Muscle of arm (tissue), 14 donors: ENCODE measurements at places on chromosomes 3 and 15.

- no peak for DNase-seq
Measured at GRCh38 chr15:63035977-63036376, 6.6 kb upstream of the TPM1 start.

GRCh38 chr3:163368168-163368567, 1710.1 kb downstream of the SI start:
- peak; percentile 7 for DNase-seq

- no peak for DNase-seq
Measured at GRCh38 chr3:44906997-44907396, 32.6 kb downstream of the TGM4 start.

DNA sequence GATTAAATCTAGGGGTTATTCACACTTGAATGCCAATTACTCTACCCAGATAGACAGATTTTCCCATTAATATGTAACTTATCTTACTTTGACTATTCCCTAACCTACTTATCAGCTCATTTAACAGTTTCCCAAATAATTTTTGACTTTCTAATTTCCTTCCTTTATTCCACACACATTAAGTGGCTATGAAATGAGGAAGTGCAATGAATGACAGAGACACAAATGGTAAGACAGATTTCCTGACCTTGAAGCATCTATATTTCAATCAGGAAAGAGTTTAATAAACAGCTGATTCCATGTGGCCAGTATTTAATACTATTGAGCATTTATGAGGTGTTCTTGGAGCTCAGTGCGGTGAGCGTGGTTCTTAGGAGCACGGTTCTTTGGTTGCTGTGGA, 78.8 kb downstream of the SLC7A14 start:
- DNase-seq, result no peak

DNA sequence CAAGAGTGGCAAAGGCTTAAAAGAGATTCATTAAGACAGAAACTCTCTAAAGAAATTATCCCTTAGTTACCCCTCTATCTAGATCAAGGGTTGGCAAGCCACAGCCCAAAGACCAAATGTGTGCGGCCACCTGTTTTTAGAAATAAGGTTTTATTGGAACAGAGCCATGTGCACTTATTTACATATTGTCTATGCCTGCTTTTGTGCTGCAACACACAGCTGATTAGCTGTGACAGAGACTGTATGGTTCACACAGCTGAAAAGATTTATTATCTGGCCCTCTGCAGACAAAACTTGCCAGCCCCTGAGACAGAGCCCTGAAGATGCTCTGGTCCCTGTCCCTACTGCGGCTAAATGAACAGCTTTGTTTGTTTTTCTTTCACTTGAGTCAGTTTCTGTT, 88.1 kb downstream of the ADAMTS9 start:
- DNase-seq, result no peak

DNA sequence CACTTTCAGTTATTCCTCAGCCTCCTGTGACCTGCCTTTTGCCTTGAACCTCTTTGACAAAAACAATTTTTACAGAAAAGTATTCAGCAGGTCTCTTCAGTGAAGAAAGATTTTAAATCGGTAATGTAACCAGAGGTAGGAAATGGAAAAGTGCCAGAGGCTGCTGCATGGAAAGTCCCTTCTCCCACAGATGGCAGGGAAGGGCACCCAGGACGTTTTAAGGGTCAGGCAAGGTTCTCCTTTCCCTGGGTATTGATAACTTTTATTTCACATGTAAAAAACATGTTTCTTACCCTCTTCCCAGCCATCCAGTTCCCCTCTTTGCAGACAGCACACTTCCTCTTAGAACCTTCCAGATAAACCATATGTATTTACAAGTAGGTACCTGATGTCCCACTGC, 185.6 kb downstream of the OR4M2 start:
- no peak for DNase-seq

DNA sequence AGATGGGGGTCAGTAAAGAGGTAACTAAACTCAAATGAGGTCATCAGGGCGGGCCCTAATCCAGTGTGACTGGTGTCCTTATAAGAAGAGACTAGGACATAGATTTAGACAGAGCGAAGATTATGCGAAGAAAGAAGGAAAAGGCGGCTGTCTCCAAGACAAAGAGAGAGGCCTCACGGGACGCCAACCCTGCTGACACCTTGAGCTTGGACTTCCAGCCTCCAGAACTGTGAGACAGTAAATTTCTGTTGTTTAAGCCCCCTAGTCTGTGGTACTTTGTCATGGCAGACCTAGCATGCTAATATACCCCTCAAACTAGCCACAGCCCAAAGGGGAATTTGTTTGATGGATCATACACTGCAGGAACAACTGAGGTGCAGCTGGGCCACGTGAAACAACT, 183.0 kb downstream of the ABHD5 start:
- no peak for DNase-seq

DNA sequence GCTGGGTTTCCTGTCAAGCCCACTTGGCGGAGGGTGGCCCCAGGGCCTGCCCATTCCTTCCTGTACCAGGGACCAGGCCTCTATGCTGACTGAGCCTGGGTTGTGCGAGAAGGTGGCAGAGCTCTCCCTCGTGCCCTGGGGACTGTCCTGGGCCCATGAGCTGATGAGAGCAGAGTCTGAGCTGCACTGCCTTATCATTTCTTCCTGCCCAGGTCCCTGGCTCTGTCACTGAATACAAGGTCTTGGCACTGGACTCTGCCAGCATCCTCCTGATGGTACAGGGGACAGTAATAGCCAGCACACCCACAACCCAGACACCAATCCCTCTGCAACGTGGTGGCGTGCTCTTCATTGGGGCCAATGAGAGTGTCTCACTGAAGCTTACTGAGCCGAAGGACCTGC, 7.5 kb downstream of the MPI start:
- DNase-seq, result no peak

DNA sequence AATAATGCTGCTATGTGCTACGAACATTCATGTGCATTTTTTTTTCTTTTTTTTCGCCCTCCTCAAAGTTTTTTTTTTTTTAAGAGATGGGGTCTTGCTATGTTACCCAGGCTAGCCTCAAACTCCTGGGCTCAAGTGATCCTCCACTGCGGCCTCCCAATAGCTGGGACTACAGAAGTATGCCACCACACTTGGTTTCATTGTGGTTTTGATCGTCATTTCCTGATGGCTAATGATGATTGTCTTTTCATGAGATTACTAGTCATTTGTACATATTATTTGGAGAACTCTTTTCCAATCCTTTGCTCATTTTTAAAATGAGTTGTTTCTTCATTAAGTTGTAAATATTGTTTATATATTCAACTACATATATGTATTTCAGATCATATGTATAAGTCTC, 48.8 kb downstream of the FBXO22 start:
- no peak for DNase-seq

- no peak for DNase-seq
Measured at GRCh38 chr3:141261472-141262307, 30.1 kb downstream of the PXYLP1 start.

DNA sequence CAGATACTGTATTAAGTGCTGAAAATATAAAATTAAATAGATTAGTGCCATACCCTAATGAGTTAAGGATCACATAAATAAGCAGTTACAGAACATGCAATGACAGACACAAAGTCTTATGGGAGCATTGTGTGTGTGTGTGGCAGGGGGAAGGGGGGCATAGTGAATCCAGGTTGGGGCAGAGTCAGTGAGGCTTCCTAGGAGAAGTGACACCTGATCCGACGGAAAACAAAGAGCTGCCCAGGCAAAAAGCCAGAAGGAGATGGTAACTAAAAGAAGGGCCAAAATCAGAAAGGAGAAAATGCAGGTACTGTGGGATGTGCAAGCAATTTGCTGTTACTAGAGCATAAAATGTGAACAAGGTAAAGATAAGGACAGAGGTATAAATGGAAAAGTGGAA, 80.1 kb upstream of the CHRM5 start:
- DNase-seq, result no peak

- no peak for DNase-seq
Measured at GRCh38 chr3:174218016-174218415, 641.1 kb upstream of the NAALADL2 start.

DNA sequence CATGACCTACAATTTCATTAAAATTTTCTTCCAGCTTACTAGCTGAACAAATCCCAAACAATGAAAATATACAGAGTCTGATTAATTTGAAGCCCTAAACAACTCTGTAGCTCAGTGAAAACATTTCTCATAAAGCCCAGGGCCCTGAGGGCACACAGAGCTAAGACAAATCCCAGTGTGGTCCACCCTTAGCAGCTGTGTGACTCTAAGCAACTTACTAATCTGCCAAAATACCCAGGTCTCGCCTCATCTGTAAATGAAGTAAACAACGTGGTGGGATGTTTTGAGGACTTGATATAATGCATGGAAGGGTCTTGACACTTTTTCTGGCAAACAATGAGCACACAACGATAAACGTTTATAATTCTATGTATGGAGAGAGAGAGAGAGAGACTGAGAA, 158.4 kb downstream of the FHIT start:
- no peak for DNase-seq

GRCh38 chr15:68158046-68158628, 47.0 kb downstream of the CALML4 start:
- peak; percentile 21 for DNase-seq

- DNase-seq, result no peak
Measured at GRCh38 chr15:51288143-51289065, 50.0 kb downstream of the CYP19A1 start.

GRCh38 chr3:141337991-141338390, 30.3 kb upstream of the ZBTB38 start:
- no peak for DNase-seq

DNA sequence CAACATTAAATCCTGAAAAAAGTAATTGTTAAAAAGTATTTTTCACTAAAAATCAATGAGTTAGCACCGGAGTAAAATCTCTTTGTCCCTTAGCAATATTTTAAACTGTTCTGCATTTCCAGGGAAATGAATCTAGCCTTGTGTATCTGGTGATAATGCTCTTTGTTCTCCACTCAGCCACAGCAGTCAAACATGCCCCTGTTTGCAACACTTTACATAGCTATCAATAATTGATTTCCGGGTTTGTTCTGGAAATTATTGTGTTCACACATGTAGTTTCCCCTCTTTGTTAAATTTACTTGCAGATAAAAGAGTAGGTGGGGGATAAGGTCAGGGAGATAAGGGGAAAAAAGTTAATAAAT, 3.6 kb upstream of the A4GNT start:
- no peak for DNase-seq

GRCh38 chr3:122200661-122201060, 17.2 kb downstream of the CASR start:
- DNase-seq, result no peak

- DNase-seq, result no peak
Measured at GRCh38 chr3:189897406-189897805, 223.3 kb downstream of the P3H2 start.

GRCh38 chr3:12893247-12893646, 51.9 kb upstream of the RPL32 start:
- DNase-seq, result no peak

DNA sequence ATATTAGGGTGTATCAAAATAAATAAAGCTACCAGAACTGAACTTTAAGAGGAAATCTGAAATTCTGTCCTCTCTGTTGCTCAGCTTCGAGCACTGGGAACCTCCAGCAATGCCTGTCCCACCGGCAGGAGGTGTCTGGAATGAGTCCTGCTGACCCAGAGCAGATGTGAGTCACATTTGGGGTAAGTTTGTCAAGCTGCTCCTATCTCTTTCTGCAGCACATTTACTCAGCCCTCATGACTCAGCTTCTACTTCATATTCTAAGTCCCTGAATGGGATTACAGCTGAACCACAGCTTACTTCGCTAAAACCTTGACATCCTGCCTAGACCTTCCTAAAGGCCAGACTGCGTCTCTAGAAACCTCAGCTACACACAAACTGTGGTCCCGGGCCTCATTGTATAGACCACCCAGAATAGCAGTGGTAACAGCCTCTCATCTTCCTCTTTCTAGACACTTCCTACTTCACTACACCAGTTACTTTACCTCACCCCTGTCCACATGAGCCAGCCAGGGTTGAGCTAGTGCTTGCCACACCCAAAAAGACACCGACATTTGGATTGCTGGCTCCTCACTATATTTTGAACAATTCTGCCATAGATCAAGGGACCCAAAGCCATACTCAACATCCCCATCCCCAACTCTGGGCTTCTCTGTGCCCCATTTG, 109.6 kb upstream of the TMCO5A start:
- no peak for DNase-seq

- DNase-seq, result no peak
Measured at GRCh38 chr3:58528629-58529028, 8.4 kb downstream of the ACOX2 start.

- peak; percentile 15 for DNase-seq
Measured at GRCh38 chr3:143951351-143951971, 20.2 kb upstream of the DIPK2A start.

- DNase-seq, result peak; percentile 4
Measured at GRCh38 chr3:121545049-121545573, 677 bp downstream of the POLQ start.

- DNase-seq, result no peak
Measured at GRCh38 chr15:71688509-71689094, 121.8 kb upstream of the NR2E3 start.
